CD4-positive, alpha-beta T cell (primary cell): ENCODE measurements at places on chromosomes 7 and 10.

- no peaks in the 10 kb centered on the region for H3K36me3 ChIP-seq
- no peak overlapping the region for H3K4me3 ChIP-seq
- no peak for DNase-seq
- no peaks in the 10 kb centered on the region for H3K27me3 ChIP-seq
These were observed 96.3 kb upstream of the ANKRD1 start for GRCh38 chr10:91017198-91017597.

- no peak for DNase-seq
- no peaks in the 10 kb centered on the region for H3K4me1 ChIP-seq
- H3K27me3 ChIP-seq: no peaks in the 10 kb centered on the region
- H3K4me3 ChIP-seq: no peak overlapping the region
These were observed 350.1 kb downstream of the KIF20B start for GRCh38 chr10:90051474-90051873.

- no peak overlapping the region for H3K4me3 ChIP-seq
- H3K27me3 ChIP-seq: no peaks in the 10 kb centered on the region
- DNase-seq: no peak
- H3K27ac ChIP-seq: no peak overlapping the region
- H3K36me3 ChIP-seq: no peaks in the 10 kb centered on the region
- no peaks in the 10 kb centered on the region for H3K4me1 ChIP-seq
These were observed 27.7 kb upstream of the NRBF2 start for GRCh38 chr10:63105225-63106110.

- H3K36me3 ChIP-seq: peaks cover 3% of the 10 kb centered on the region
- H3K27me3 ChIP-seq: no peaks in the 10 kb centered on the region
- H3K4me1 ChIP-seq: peaks cover 8% of the 10 kb centered on the region
- no peak overlapping the region for H3K27ac ChIP-seq
These were observed 43.9 kb downstream of the RSU1 start for GRCh38 chr10:16773334-16773733.
